Activated CD4-positive, alpha-beta T cell treated with anti-CD3 and anti-CD28 coated beads, Interleukin-2, amount 10 ng/mL, durations not matched to agents 7 days and 5 days (primary cell): ENCODE measurements at places on chromosomes 1 and 21.
A peak's percentile ranks its signal among the peaks of the same experiment; 100 is the strongest.

- no peak for DNase-seq
- no peaks in the 10 kb centered on the region for H3K4me1 ChIP-seq
- no peaks in the 10 kb centered on the region for H3K36me3 ChIP-seq
- no peak overlapping the region for H3K4me3 ChIP-seq
- no peak overlapping the region for H3K27ac ChIP-seq
These were observed 154.1 kb downstream of the TPR start for GRCh38 chr1:186220911-186221310.

DNA sequence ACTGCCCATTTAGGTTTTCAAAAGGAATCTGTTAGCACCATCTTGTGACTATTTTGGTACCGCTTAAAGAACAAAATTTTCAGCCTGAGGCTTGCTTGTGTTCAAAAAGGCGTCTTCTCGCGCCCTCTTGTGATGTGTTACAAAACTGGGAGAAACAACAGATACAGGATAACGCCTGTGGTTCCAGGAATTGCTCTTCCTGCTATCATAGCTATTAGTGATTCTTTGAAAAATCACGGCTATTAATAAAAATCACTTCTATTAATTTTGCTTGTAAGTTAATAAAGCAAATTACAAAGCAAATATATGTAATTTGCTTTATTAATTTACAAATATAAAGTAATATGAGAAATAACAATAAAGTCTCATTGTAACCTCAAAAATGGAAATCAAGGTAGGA is 82.2 kb upstream of the ABCD3 start:
- no peak overlapping the region for H3K4me3 ChIP-seq
- H3K27me3 ChIP-seq = no peaks in the 10 kb centered on the region
- H3K36me3 ChIP-seq = no peaks in the 10 kb centered on the region
- DNase-seq = peak; percentile 40
- no peak overlapping the region for H3K27ac ChIP-seq

GRCh38 chr1:151535326-151536271 is 4.5 kb upstream of the TUFT1 start:
- DNase-seq = no peak
- H3K36me3 ChIP-seq = no peaks in the 10 kb centered on the region
- no peak overlapping the region for H3K27ac ChIP-seq
- H3K4me3 ChIP-seq = no peak overlapping the region
- H3K4me1 ChIP-seq = peaks cover 14% of the 10 kb centered on the region
- H3K27me3 ChIP-seq = no peaks in the 10 kb centered on the region

DNA sequence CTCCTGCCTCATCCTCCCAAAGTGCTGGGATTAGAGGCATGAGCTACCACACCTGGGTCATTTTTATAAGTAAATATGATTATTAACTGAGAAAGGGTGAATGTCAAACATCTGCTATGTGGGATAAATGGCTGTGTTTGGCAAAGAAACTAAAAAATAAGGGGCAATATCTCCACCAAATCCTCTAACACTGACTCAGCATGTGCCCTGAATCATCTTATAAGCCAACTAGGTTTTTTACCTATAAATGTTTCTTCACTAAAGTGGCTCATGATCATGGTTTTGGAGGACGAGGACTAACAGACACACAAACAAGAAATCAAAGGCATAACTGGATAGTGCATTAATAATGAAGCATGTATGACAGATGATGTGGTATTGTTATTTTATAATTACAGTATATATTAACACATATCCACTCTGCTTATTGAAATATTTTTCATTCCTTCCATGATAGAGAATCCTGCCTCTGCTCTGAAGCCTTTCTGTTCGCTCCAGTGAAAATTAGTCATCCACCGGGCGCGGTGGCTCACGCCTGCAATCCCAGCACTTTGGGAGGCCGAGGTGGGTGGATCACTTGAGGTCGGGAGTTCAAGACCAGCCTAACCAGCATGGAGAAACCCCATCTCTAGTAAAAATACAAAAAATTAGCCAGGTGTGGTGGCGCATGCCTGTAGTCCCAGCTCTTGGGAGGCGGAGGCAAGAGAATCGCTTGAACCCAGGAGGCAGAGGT is 11.7 kb upstream of the ARHGAP29 start:
- no peak overlapping the region for H3K27ac ChIP-seq
- no peak overlapping the region for H3K4me3 ChIP-seq
- H3K4me1 ChIP-seq = peaks cover 9% of the 10 kb centered on the region
- no peak for DNase-seq
- H3K36me3 ChIP-seq = no peaks in the 10 kb centered on the region
- peaks cover 54% of the 10 kb centered on the region for H3K27me3 ChIP-seq

GRCh38 chr1:24886241-24886640 is 43.8 kb downstream of the RUNX3 start:
- peaks cover 5% of the 10 kb centered on the region for H3K36me3 ChIP-seq
- no peak overlapping the region for H3K27ac ChIP-seq

GRCh38 chr21:34530261-34530660 is 18.3 kb upstream of the KCNE1 start:
- H3K27me3 ChIP-seq = no peaks in the 10 kb centered on the region
- no peak for DNase-seq
- no peak overlapping the region for H3K27ac ChIP-seq
- H3K36me3 ChIP-seq = no peaks in the 10 kb centered on the region
- peaks cover 9% of the 10 kb centered on the region for H3K4me1 ChIP-seq
- H3K4me3 ChIP-seq = no peak overlapping the region

DNA sequence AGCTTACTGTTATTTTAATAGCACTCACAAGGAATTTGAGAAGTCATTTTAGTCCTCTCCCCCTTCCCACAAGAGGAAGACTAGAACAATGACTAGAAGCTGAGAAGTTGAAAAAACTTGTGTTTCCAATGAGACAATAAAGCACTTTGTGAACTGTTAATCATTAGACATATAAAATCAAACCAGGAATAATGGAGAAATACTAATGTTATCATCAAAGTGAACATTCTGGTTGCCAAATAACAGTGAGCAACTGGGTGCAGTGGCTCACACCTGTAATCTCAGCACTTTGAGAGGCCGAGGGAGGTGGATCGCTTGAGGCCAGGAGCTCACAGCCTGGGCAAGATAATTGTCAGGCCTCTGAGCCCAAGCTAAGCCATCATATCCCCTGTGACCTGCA is 54.0 kb upstream of the RASAL2 start:
- no peaks in the 10 kb centered on the region for H3K4me1 ChIP-seq
- no peaks in the 10 kb centered on the region for H3K36me3 ChIP-seq
- no peak for DNase-seq
- H3K4me3 ChIP-seq = no peak overlapping the region
- no peak overlapping the region for H3K27ac ChIP-seq
- peaks cover 10% of the 10 kb centered on the region for H3K27me3 ChIP-seq

DNA sequence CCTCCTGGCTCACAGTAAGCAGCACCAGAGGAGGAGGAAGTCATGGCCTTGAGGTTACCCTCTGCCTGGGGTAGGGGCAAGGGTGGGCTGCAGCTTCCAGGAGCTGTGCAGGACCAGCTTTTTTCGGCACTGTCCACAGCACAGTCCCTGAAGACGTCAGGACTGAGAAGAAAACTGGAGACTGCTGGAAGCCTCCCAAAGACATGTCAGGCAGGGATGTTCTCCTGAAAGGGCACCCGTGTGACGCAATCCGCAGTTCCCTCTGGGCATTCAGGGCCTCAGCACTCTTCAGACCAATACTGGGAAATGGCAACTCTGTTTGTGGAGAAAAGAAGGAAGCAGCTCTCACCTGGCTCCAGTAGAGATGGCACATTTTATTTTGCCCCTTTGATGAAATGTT is 64.8 kb upstream of the TENT5C start:
- no peak overlapping the region for H3K27ac ChIP-seq
- H3K27me3 ChIP-seq = peaks cover 4% of the 10 kb centered on the region
- DNase-seq = no peak
- H3K36me3 ChIP-seq = no peaks in the 10 kb centered on the region
- H3K4me3 ChIP-seq = no peak overlapping the region

DNA sequence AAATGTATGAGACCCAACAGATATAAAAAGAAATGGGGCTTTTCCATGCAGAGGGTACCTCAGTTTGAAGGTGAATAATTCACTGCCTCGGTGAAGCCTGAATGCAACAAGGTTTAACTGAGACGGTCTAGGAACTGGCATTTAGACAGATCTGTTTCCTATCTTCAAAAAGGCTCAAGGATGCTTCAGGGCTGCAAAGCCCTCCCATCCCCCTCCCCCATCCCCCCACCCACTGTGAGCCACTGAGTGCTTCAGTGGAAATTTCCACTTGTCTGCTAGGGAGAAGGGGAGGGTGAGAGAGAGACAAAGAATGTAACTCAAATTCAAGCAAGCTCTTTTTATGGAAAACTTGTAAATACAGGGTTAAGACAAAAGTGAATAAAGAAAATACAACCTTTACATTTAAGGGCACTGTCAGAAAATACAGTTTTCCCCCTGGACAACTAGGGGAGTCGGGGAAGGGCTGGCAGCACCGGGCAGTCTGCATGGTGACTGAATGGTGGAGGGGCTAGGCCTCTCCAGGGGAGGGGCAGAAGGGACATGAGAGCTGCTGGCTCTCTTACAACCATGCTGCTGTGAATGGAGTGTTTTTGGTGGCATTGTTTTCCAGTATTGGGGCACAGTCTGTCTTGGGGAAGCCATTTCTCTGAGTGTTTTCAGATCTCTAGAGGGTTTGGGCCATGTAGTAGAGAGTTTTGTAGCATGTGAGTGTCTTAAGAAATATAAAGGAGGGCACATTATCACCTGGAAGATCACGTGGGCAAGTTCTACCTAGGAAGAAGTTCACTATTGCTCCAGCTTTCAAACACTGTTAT is 56.7 kb downstream of the MRPS6 start:
- H3K4me1 ChIP-seq = peaks cover 80% of the 10 kb centered on the region
- peak; percentile 13 for DNase-seq
- H3K4me3 ChIP-seq = peak overlapping the region; percentile 53
- peaks cover 76% of the 10 kb centered on the region for H3K36me3 ChIP-seq
- H3K27ac ChIP-seq = peak overlapping the region; percentile 89

GRCh38 chr1:167533851-167534300 is 15.5 kb upstream of the CD247 start:
- no peak overlapping the region for H3K27ac ChIP-seq
- H3K4me3 ChIP-seq = no peak overlapping the region
- no peaks in the 10 kb centered on the region for H3K36me3 ChIP-seq
- H3K27me3 ChIP-seq = no peaks in the 10 kb centered on the region
- DNase-seq = peak; percentile 68

DNA sequence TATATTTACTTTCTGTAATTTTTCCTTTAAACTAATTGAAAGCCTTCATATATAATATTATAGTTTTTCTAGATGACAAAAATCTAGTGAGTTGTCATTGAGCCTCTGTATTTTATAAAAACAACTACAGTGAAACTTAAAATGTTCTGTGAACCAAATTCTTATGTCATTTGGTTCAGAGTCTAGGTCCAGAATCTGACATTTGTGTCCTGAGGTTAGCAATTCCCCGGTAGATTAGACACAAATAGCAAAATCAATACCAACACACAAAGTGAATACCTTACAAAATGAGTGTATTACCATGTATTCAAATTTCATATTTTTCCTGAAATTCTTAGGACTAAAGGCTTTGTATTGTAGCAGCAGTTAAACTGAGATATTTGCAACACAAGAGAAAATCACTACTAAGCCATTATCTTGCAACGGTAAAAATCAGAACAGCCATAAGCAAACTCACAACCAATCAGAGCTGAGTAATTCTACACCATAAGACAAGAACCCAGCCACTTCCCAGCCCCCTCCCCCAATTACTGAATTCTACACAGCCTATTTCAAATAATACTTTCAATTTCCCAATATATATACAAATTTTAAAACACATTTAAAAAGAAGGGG is 573.5 kb downstream of the SMYD3 start:
- H3K27ac ChIP-seq = no peak overlapping the region
- H3K27me3 ChIP-seq = no peaks in the 10 kb centered on the region
- H3K36me3 ChIP-seq = no peaks in the 10 kb centered on the region
- no peak for DNase-seq
- H3K4me3 ChIP-seq = no peak overlapping the region

GRCh38 chr1:37147392-37147831 is 113.1 kb upstream of the GRIK3 start:
- no peaks in the 10 kb centered on the region for H3K4me1 ChIP-seq
- peaks cover 2% of the 10 kb centered on the region for H3K27me3 ChIP-seq
- no peak overlapping the region for H3K4me3 ChIP-seq
- no peak for DNase-seq
- H3K27ac ChIP-seq = no peak overlapping the region

DNA sequence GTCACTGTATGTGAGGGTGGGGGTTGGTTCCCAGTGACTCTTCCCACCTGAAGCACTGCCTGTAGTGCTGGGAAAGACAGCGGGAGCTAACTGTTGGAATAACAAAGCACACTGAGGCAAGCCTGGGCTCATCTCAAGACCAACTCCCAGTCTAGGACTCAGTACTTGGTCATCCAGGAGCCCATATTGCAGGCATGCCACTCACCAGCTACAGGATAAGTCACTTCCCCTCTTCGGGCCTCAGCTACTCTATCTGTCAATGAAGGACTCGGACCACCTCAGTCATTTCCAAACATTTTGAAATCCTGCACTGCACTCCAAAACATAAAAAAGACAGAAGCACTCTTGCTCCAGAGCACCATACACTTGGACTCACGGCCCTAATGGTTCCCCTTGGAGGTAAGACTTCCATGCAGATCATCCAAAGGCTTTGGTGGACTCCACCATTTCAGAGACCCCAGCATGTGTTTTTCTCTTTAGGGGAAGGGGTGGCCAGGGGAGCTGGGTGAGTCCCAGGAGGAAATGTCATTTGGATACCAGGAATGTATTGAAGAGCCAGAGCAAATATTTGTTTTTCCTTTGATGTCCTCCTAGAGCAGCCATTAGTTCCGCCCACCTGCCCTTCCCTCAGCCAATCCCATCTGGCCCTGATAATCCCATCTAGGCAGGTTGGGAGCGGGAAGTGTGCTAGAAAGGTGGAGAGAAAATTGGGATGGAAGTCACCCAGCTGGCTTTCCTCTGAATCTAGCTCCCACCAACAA is 3.1 kb downstream of the NUAK2 start:
- H3K4me1 ChIP-seq = peaks cover 78% of the 10 kb centered on the region
- no peak for DNase-seq
- peaks cover 1% of the 10 kb centered on the region for H3K27me3 ChIP-seq
- peaks cover 31% of the 10 kb centered on the region for H3K36me3 ChIP-seq

- no peak for DNase-seq
- peaks cover 22% of the 10 kb centered on the region for H3K4me1 ChIP-seq
- no peaks in the 10 kb centered on the region for H3K36me3 ChIP-seq
- peaks cover 31% of the 10 kb centered on the region for H3K27me3 ChIP-seq
These were observed 23.8 kb downstream of the GNG4 start for GRCh38 chr1:235625831-235626230.

DNA sequence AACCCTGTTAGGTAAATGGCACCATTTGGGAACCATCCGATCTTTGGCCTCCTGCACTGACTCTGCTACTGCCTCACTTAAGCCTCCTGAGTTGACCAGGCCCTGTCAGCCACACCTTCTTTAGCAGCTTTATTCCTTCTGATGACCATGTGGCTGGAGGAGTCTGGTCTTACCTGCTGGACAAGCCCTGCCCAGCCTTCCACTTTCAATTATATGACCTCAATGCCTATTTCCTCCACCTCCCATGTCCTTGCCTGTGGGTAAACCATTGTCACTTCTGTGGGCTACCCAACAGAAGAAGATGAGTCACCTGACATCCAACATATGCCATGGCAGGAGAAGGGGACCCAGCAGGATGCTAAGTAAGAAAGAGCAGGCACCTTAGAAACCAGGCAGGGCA is 393.8 kb downstream of the NTNG1 start:
- no peak for DNase-seq
- no peaks in the 10 kb centered on the region for H3K36me3 ChIP-seq
- H3K4me3 ChIP-seq = no peak overlapping the region
- H3K4me1 ChIP-seq = no peaks in the 10 kb centered on the region
